SK-N-DZ (cell line): ENCODE measurements at places on chromosomes 5 and 9.
A peak's percentile ranks its signal among the peaks of the same experiment; 100 is the strongest.

DNA sequence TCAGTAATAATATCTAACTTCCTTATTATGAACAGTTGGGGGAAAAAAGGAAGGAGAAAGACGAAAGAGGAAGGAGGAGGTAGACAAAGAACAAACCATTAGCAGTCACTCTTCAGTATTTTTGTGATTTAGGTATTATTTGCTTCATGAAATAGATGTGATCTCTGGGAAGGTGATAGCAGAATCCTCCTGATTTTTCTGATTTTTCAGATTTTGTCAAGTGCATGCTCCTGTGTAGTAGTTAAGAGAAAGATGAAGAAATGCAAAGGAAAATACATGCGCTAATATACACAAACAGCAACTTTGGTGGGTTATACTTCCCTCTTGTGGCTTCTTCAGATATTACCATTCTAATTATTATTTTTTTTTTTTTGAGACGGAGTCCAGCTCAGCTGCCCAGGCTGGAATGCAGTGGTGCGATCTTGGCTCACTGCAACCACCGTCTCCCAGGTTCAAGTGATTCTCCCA lies 31.6 kb downstream of the LMNB1 start:
- DNase-seq = peak; percentile 34

- DNase-seq = no peak
Observed at GRCh38 chr5:77172713-77173328, 37.7 kb upstream of the PDE8B start.

DNA sequence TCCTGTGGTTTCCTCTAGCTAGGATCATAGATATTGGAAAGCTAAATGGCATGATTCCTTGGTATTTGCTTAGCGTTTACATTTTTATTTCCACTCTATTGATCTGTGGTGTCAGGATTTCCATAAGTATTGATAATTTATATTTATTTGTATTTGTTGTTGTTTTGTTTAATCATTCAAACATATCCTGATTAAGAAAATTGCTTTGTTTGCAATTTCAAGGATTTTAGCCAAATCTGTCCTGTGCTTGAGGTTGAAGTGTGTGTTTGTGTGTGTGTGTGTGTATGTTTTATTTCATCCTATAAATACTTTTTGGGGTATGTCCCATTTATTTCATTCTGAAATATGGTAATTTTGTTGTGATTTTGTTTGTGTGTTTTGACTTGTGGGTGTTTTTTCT lies 1884.1 kb upstream of the CDH6 start:
- no peak for DNase-seq

DNA sequence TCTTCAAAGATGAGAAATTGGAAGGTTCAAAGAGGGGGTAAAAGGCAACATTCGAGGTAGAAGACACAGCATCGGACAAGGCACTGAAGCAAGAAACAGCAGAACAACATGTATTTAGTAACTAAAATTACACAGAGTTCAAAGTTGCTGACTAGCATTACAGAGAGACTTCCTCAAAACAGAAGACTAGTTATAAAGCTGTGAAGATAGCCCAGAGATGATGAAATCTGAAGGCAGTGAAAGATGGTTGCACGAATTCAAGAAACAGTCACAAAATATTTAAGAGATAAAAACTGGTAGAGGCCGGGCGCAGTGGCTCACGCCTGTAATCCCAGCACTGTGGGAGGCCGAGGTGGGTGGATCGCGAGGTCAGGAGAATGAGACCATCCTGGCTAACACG lies 16.3 kb downstream of the MAPKAP1 start:
- DNase-seq = no peak

DNA sequence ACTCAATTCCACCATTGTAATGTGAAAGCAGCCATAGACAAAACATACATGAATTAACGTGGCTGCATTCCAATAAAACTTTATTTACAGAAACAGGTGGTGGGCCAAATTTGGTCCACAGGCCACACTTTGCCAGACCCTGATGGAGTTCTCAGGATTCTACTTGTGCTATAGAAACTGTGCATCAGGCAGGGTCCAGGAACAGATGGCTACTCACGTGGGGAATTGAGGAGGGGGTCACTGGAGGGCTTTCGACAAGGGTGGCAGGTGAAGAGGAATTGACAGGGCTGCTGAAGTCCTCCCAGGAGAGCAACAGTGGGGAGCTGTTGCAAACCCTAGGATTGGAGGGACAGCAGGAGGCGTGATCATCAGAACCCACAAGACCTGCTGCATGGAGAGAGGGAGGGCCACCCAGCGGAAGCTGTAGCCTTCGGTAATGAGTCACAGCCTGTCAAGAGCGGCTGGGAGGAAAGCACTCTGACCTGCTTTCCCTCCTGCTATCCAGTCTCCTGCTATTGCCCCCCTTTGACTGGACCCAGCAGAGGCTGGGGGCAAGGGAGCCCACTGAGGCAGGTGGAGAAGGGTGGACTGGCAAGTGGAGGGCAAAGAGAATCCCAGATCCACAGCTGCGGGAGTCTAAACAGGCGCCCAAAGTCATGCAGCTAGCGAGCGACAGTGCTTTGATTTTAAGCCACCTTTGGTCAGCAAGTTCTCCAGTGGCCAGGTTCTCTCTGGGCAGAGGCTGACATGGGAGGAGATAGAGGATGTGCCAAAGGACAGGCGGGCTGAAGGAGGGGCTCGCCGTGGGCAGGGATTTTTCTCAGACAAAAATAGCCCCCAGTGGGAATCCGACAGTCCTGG lies 138.3 kb upstream of the SMIM23 start:
- DNase-seq = peak; percentile 43

- DNase-seq = no peak
Observed at GRCh38 chr5:33850100-33850594, 41.6 kb downstream of the ADAMTS12 start.

DNA sequence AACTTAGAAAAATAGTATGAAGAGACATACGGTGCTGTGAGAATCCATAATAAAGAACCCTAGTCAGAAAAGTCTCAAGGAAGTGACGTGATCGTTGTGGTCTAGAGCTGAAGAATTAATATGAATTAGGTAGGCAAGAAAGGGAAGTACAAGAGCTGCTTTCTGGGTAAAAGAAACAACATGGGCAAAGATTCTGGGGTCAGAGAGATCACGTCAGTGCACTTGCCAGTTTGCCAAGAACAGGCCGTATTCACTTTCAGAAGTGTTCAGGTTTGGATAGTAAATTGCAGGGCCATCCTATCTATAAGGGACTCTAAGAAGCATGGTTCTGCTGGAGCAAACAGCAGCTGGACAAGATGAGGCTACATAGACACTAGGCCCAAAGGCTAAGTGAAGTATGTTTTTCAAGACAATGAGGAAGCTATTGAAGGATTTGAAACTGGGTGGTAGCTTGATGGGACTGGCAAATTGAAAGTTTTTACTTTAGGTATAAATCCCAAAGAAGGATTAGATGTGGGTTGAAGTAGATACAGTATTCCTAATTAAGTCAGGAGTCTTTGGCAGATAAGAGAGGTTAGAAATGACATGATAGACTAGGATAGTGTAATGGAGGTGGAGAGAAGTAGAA lies 4.8 kb upstream of the CHD1 start:
- no peak for DNase-seq

DNA sequence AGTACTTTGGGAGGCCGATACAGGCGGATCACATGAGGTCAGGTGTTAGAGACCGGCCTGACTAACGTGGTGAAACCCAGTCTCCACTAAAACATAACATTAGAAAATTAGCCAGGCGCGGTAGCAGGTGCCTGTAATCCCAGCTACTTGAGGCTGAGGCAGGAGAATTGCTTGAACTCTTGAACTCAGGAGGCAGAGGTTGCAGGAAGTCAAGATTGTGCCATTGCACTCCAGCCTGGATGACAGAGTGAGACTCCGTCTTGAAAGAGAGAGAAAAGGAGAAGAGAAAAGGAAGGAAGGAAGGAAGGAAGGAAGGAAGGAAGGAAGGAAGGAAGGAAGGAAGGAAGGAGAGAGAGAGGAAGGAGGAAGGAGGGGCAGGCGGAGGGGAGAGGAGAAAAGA lies 45.1 kb downstream of the MYO10 start:
- no peak for DNase-seq

- peak; percentile 12 for DNase-seq
Observed at GRCh38 chr5:115297031-115297430, 577 bp upstream of the CCDC112 start.

GRCh38 chr5:5159282-5160103 lies 19.4 kb downstream of the ADAMTS16 start:
- peak; percentile 54 for DNase-seq

DNA sequence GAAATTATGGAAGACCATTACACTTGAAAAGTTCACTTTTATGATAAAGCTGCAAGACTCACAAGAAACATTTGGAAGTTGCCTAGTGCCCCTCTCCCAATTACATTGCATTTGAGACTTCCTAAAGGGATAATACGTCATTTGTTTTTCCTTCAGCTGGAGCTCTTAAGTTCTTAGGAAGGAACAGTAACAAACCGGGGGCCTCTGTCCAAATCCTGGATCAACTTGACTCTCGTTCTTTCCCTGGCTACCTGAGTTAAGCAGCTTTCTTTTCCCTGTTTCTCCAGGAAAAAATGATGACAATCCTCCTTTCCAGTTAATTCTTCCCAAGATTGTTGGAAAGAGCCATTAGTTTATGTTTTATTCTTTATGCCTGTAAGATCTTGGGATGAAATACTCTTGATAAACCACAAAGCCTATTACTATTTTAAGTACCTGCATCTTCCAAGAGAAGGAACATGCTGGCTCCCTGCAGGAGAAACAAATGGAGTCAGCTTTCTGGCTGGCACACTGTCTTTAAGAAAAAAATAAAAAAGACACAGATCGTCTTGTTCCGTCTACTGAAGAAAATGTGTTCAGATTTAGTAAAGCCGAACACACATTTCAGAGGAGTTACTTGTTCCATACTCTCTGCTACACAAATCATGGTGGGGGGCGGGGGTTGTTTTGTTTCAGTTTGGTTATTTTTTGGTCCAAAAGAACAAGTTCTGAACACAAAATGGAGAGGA lies 297.9 kb downstream of the EFNA5 start:
- DNase-seq = no peak

- no peak for DNase-seq
Observed at GRCh38 chr5:78560000-78560855, 88.3 kb downstream of the LHFPL2 start.

- DNase-seq = no peak
Observed at GRCh38 chr5:101806410-101806809, 489.7 kb downstream of the SLCO4C1 start.

DNA sequence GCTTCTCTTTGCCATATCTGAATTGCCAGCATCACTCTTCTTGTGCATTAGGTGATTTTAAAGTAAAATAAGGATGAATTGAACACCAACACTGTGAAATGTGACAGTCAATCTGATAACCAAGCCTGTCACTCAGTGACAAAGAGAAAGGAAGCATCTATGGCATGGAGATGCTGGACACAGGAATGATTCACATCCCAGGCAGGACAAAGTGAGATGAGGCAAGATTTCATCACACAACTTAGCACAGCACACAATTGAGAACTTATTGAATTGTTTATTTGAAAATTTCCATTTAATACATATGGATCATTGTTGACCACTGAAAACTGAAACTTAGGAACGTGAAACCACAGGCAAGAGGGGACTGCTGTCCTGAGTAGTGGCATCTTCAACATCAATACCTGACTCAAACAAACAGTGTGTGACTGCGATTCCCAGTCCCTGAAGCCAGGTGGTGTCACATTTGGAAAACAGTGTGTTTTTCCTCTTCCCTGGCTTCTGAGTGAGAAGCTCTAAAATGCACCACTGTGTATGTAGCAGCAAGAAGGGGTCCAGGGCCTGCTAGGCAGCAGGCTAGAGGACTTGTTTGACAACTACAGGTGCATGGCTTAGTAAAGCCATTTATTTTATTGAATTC lies 10.7 kb downstream of the GAPT start:
- DNase-seq = no peak
